ENCODE measurements at places on chromosomes 1 and 21.

- DNase-seq, result no peak
These were observed 135.3 kb downstream of the ADSS2 start for GRCh38 chr1:244316407-244316806.

DNA sequence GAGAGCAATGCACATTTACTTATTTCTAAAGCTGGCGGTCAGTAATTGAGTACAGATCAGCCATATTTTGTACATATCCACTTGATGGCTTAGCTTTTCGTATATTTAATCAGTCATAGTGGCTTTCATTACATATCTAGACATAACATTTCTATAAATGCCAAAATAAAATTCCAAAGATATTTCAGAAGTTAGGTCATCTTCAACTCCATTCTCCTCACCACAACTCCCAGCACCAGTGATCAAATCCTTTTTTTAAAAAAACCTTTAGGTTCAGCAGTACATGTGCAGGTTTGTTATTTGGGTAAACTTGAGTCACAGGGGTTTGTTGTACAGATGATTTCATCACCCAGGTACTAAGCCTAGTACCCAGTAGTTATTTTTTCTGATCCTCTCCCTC lies 53.9 kb upstream of the GNG4 start:
- peak; percentile 15 for DNase-seq

GRCh38 chr1:220281159-220281574 lies 8.9 kb upstream of the RAB3GAP2 start:
- DNase-seq, result peak; percentile 50

GRCh38 chr1:97545446-97545845 lies 375.4 kb downstream of the DPYD start:
- no peak for DNase-seq

- peak; percentile 5 for DNase-seq
These were observed 302.7 kb upstream of the SGIP1 start for GRCh38 chr1:66231217-66231616.

DNA sequence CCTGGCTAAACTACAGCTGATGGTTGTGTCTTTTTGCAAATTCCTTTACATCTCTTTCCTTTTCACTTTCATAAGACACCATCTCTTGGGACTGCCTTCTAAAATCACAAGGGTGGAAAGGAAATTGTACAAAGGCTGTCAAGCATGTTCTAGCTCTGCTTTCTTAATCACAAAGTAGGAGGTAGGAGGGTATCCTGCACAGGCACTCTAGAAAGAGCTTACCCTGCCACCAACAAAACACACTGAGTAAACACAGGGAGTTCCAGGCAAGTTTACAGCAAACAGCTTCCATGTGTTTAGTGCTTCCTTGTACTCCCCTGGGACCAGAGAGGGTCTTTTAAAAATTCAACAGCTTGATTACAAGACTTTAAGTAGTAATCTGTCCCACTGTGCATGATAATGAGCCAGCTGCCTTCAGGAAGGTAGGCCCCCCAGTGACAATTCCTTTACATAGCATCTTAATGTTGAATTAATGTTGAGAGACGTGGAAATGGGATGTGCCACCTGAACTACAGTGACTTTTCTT lies 2.4 kb downstream of the PLPP3 start:
- DNase-seq, result peak; percentile 30

GRCh38 chr1:43225168-43225567 lies 44.6 kb upstream of the TMEM125 start:
- DNase-seq, result peak; percentile 52

DNA sequence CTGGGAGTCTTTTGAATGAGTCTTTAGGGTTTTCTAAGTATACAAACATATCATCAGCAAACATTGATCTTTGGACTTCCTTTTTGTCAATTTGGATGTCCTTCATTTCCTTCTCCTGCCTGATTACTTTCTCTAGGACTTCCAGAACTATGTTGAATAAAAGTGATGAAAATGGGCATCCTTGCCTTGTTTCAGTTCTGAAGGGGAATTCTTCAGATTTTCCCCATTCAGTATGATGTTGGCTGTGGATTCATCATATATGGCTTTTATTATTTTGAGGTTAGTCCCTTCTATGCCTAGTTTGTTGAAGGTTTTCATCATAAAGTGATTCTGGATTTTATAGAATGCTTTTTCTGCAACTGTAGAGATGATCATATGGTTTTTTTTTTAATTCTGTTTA lies 42.0 kb downstream of the KMO start:
- no peak for DNase-seq

- DNase-seq, result no peak
These were observed 60.2 kb downstream of the ODF2L start for GRCh38 chr1:86335916-86336315.

GRCh38 chr1:18511149-18511873 lies 30.6 kb downstream of the KLHDC7A start:
- no peak for DNase-seq

DNA sequence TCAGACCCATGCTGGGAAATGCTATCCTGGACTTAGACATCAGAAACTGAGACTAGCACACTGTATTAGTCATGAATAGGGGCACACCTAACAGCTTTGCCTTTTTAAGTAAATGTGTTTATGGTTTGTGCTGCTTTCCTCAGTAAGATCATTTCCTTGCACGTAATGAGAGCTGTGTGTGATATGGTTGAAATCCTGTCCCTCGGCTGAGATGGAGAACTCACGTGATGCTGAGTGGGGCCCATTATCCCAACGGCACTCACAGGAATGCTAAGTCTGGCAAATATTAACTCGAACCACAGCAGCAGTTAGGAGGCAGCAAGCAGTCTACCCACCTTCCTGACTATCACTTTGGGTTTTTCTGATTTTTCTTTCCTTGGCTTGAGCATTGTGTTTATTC lies 38.2 kb downstream of the BCL9 start:
- DNase-seq, result no peak

GRCh38 chr1:175369696-175370095 lies 177.1 kb upstream of the KIAA0040 start:
- no peak for DNase-seq

GRCh38 chr1:230073371-230074035 lies 6.5 kb downstream of the GALNT2 start:
- DNase-seq, result peak; percentile 46

DNA sequence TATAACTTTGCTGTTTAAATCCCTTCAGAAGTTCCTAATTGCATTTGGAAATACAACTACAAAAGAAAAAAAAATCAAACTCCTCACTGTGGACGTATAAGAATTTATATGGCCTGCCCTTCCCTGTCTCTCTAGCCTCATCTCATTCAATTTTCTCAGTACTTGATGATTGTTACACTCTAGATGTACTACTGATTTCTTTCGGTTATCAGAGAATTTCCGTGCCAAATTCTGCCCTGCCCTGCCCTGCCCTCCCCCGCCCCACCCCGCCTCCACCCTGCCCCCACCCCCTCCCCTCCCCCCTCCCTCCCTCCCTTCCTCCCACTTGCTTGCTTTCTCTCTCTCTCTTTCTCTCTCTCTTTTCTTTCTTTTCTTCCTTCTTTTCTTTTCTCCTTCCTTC lies 71.7 kb upstream of the MPC2 start:
- DNase-seq, result no peak

- DNase-seq, result peak; percentile 75
These were observed 62.5 kb upstream of the TNFSF4 start for GRCh38 chr1:173269490-173270230.

- DNase-seq, result peak; percentile 13
These were observed 66.0 kb upstream of the LAPTM5 start for GRCh38 chr1:30823627-30823968.

DNA sequence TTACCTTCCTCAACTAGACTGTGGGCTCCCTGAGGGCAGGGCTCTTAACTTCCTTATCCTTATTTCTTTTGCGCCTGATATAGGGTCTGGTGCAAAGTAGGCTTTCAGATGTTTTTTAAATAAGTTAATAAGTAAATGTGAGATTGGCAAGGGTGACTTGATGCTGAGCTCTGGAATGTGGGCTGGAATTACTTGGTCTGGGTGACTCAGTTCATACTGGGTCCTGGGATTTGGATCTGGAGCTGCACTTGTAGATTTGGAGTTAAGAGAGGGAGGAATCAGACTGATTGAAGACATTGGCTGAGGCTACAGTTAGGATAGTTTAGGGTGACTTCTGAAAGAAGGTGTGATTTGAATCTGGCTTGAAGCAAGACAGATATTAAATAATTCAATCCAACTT lies 190.9 kb downstream of the GIPC2 start:
- DNase-seq, result peak; percentile 25

DNA sequence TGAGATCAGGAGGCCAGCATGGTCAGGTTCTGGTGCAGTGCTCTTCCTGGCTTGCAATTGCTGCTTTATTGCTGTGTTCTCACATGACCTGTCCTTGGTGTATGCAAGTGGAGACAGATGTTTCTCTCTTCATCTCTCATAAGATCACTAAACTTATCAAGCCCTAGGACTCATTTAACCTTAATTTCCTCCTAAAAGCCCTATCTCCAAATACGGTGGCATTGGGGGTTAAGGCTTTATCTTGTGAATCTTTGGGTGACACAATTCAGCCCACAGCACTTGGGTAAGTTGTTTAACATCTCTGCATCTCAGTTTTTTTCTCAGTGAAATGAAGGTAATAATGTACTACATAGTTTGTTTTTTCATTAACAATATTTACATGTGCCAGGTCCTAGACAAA lies 152.4 kb downstream of the RWDD3 start:
- no peak for DNase-seq

All from RWPE1 (cell line).